ENCODE measurements at places on chromosomes 1 and 21. TPM values are rescaled to one million over a fixed set of nuclear protein-coding genes. Genes with fewer than 3 reads are reported as not detected.

- no peak for DNase-seq
Observed at GRCh38 chr1:29259802-29260441, 23.6 kb downstream of the PTPRU start.

- no peak for DNase-seq
Observed at GRCh38 chr21:10466200-10466599, 55.2 kb upstream of the TPTE start.

Gene NUDT17
- total RNA-seq = 10.7 TPM

DNA sequence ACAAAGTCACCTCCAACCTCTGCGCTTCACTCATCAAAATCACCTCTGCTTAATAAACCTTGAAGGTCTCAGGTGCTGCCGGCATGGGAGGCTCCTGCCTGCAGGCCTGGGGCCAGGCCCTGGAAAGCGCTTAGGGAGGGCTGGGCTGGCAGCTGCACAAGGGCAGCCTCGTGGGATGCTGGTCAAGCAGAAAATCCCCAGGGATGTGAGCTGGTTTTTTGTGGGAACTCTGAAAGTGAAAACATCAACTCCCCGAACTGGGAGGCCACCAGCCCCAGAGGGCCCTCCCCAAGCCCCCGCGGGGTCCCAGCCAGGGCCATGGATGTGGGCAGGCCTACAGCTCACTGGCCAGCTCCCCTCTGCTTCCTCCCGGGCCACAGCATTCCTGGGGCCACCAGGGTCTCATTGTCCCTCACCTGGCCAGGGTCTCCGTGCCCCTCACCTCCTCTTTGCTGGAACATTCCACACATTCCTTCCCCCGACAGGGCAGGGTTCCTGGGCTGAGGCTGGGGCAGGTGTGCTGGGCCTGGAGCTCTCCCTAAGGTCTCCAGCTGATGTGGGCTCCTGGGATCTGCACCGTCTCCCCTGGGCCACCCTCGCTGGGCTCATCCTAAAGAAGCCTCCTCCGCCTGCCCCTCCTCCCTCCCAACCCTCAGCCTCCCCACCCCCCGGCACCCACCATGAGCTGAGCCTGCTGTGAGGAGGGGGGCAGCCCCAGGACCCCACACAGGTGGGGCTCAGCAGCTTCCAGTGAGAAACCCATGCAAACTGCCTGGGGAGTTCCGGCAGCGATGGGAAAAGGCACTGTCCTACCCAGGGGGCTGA lies 36.0 kb upstream of the POFUT2 start:
- peak; percentile 77 for DNase-seq

- DNase-seq = no peak
Observed at GRCh38 chr1:163985700-163986099, 573.3 kb upstream of the PBX1 start.

Gene SLC44A5
- 0.10 TPM for total RNA-seq

DNA sequence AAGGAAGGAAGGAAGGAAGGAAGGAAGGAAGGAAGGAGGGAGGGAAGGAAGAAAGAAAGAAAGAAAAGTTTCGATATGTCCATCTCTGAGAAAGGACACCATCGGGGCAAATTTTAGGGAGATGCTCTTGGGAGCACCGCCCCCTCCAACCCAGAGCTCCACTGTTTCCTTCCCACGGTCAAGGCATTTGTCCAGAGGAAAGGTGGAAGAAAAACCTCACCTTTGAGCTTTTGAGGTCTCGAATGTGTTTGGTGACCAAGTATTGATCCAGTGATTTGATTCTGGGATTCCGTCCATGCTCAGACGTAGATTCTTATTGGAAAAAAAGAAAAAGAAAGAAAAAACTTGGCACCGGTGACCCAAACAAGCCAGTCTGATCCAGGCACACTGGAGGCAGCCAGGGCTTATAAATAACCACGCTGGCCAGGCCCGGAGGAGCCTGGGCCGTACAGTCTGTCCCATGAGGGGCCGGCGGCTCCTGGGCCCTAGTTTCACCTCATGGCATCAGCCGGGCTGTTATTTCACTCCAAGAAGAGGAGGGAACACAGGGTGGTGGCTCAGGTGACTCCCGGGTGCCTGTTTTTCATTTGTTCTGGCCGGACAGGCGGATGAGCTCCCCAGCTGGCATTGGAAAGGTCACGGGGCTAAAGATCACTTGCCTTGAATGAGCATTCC lies 36.1 kb upstream of the SLC25A33 start:
- no peak for DNase-seq

GRCh38 chr1:198890214-198890930 lies 251.5 kb downstream of the PTPRC start:
- no peak for DNase-seq

DNA sequence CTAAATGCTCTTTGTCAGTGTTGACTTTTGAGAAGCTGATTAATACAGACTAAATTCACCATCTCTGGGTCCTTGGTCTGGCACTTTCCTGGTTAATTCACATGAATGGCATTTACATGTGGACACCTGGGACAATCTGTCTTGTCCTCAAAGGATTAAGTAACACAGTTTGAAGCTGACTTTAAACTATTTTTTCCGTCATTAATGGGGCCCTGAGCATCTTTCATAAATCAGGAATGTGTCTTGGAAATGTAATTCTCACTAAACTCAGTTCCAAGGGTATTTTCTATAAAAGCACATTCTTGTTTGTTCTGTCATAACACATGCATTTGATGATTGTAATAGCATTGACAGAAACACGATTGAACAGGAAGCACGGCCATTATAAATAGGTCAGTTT lies 26.7 kb upstream of the NBL1 start:
- no peak for DNase-seq

DNA sequence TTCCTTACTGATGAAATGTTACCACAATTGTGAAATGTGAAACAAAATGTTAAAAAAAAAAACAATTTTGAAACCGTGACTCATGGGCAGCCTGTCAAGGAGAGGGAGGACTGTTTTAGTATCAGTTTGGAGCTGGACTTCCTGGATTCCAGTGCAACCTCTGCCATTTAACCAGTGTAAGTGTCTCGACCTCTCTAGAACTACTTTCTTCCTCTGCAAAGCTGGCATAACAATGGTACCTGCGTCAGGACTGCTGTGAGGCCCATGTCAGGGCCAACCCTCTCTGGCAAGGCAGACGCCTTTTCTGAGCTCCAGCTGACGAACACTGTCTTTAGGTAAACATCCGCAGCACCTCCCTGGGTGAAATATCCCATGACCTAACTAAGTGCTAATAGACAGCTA lies 20.9 kb downstream of the URB1 start:
- DNase-seq = peak; percentile 54

- peak; percentile 54 for DNase-seq
Observed at GRCh38 chr21:36854391-36854790, 112.1 kb downstream of the HLCS start.

DNA sequence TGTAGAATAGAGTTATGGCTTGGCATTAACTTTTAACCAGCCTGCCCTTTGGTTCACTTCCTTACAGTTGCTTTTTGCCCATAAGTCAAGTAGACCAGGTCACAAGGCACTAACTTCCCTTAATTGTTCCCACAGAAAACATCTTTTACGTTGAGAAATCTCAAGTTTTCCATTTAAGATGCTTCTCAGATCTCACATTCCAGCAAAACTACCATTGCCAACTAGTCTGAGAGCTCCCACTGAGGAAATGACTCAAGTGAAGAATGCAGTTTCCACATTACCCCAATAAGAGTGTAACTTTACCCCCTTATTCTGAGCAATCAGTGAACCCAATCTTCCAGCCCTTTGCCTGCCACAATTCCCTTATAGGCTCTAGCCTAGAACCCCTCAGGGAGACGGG lies 502.2 kb upstream of the OLFM3 start:
- no peak for DNase-seq

GRCh38 chr1:217712925-217713597 lies 81.9 kb downstream of the SPATA17 start:
- no peak for DNase-seq

Gene RBM11
- not detected for total RNA-seq

Gene ALX3
- not detected for total RNA-seq

Gene HMGCS2
- not detected for total RNA-seq

- no peak for DNase-seq
Observed at GRCh38 chr1:104456724-104457123, 707.0 kb downstream of the AMY1C start.

GRCh38 chr1:214401666-214402065 lies 120.7 kb downstream of the SMYD2 start:
- peak; percentile 67 for DNase-seq

- peak; percentile 46 for DNase-seq
Observed at GRCh38 chr21:26461500-26461899, 111.6 kb downstream of the CYYR1 start.

DNA sequence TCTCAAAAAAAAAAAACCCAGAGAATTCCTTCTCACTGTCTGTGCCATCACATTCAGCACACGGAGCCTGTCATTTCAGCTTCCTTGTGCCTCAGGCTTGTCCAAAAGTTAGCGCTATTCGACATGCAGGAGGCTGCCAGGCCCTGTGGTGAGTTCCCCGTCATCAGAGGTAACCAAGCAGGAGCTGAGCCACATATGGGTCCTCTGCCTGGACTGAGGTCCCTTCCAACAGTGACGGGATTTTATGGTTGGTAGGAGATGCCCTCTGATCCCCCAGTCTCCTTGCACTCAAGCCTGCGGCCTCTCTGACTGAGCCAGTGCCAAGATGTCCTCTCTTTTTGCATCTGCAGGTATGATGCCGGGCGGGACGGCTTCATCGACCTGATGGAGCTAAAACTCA lies 12.7 kb upstream of the CTRC start:
- no peak for DNase-seq

DNA sequence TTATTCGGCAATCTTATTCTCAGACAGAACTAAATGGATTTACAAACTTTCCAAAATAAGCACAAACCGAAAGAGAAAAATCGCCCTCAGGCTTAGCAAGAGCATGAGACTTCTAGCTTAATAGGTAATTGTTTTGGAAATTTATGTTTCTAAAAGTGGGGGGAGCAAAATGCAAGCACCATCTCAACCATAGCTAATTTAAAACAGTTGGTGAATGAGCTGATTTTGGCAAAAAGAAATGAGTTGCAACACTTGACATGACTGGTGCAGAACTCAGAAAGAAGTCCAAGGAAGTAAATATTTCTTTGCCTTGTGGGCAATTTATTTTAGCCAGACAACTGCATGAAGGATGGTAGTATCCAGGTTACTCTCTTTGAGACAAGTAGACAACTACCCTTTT lies 71.5 kb upstream of the PTGFR start:
- DNase-seq = peak; percentile 27

GRCh38 chr1:76799700-76800099 lies 67.6 kb upstream of the ST6GALNAC5 start:
- no peak for DNase-seq

GRCh38 chr21:30480145-30480544 lies at the start of gene KRTAP19-1:
KRTAP19-1 (minus strand) TSS chr21:30480367; CDS start chr21:30480317, 50 bp downstream.
- DNase-seq = no peak

DNA sequence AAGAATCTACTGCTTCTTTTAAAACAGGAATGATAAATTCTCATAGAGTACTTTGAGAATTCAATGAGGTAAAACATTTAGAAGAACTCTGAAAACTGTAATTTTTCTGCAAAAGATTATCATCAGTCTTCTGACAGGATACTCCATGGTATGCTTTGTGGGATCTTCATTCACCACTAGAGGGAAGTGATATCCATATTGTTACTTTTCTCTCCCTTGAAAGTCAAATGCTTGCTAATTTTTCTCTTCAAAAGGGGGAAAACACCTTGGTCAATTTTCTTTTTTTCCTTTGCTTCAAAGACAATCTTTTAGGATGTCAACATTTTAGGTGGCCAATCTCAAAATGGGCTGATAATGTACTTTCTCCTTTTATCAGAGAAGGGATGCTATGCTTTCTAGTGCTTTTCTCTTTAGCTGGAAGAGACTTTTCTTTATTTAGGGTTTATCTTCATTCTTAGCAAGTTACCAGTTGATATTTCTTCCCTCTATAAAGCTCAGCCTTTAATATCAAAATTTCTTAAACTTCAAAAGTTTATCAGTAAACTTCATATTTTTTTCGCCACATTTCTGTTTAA lies 95.5 kb downstream of the NEGR1 start:
- peak; percentile 47 for DNase-seq

DNA sequence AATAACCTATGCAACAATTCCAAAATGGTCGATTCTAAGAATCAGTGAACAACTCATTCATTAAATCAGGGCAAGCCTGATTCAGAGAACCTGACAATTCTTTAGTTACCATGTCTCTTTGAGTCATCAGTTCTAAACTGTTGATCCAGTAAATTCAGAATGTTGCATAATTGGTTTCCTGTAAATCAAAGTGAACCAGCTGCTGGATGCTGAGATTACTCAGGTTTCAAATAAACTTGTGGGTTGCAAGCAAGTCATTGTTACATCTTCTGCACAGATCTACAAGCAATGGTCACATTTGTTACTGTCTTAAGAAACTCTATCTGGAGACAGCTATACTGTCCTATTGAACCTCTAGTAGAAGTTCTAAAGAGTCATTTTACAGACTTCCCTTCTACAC lies 16.5 kb downstream of the PLA2G2D start:
- peak; percentile 46 for DNase-seq

- no peak for DNase-seq
Observed at GRCh38 chr1:244328476-244328875, 123.2 kb downstream of the ADSS2 start.

GRCh38 chr1:59690171-59690930 lies 124.4 kb upstream of the HOOK1 start:
- peak; percentile 44 for DNase-seq

Gene CSMD2
- not detected for total RNA-seq

DNA sequence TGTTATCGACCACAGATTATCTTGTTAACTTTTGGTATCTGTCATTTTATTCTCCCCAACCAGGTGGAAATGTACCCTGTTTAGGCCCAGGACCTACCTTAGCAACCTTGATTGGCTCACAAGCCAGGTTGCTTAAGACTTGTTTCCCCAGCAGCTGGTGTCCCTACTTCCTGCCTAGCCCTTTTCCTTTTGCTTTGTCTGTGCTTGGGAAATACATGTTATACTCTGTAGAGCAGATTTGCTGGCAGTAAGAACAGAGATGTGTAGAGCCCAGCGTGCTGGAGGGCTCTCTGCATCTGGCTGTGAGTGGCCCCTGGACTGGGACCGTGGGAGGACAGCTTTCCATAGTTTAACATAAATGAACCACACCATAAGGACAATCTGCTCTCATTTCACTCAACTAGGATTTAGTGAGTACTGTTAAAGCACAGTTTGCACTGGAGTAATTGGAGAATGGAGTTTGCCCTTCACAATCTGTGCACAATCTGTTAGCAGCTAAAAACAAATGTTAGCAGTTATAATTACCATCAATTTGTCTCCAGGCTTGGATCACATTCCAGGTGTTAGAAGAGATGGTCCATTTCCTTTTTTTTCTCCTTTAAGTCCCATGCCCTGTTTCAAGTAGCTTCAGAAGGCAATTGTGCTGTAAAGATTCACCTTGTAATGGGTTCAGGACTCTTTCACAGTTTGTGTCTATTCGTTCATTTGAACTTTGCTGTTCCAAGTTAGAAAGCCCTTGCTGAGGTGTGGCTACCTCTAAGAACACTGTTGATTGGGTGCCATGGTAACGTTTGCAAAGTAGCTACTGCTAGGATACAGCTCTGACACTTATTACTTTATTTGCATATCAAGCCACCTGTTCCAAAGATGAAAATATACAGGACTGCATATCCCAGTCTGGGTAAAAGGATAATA lies at the start of gene APOBEC4:
TSS of gene APOBEC4 (minus strand) at position 770 of the 915 bp plus-strand sequence. CDS start 4,535 bp downstream, outside the sequence.
- DNase-seq = no peak

Gene DIPK1A
- total RNA-seq = 28.4 TPM

- DNase-seq = no peak
Observed at GRCh38 chr1:19730793-19731192, 66.1 kb downstream of the HTR6 start.

- DNase-seq = no peak
Observed at GRCh38 chr1:112043901-112044300, 54.4 kb upstream of the KCND3 start.

Measured in myocyte (in vitro differentiated cells).